ENCODE measurements at places on chromosomes 7 and 10.

- DNase-seq, result no peak
Measured at GRCh38 chr10:99285881-99286280, 43.3 kb upstream of the CNNM1 start.

- DNase-seq, result peak; percentile 67
Measured at GRCh38 chr10:6920072-6921019, 340.3 kb upstream of the PRKCQ start.

DNA sequence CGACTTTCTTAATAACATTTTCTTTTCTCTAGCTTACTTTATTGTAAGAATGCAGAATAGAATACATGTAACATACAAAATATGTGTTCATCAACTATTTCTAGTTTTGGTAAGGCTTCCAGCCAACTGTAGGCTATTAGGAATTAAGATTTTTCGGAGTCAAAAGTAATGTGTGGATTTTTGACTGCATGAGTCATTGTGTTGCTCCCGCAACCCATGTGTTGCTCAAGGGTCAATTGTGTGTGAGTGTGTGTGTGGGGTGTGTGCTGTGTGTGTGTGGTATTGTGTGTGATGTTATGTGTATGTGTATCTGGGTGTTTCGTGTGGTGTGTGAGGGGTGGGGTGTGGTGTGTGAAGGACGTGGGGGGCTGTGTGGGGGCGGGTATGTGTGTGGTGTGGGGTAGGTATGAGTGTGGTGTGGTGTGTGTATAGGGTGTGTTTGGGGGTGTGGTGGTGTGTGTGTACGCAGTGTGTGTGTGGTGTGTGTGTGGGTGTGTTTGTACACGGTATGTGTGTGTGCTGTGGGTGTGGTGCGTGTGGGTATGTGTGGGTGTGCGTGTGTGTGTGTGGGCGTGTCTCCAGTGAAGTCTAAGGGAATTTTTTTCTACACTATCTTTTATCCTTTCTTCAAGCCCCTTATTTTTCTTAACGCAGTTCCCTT is 60.5 kb downstream of the RSU1 start:
- no peak for DNase-seq

GRCh38 chr10:131961047-131961776 is 20.5 kb downstream of the BNIP3 start:
- no peak for DNase-seq

DNA sequence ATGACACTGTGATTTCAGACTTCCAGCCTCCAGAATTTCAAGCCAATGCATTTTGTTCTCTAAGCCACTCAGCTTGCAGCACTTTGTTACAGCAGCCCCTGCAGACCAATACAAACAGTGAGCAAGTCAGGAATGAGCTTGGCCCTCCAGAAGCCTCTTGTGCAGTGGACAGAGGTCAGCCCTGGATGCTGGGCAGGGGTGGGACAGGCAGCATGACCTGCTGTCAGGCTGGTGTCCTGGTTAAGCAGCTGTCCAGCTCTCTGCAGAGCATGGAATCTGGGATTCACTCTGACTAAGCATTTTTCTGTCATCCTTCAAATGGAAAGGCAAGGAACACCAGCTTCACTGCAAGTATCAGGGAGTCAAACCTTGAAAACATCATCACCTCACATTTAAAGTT is 85.5 kb upstream of the GDF10 start:
- DNase-seq, result no peak

DNA sequence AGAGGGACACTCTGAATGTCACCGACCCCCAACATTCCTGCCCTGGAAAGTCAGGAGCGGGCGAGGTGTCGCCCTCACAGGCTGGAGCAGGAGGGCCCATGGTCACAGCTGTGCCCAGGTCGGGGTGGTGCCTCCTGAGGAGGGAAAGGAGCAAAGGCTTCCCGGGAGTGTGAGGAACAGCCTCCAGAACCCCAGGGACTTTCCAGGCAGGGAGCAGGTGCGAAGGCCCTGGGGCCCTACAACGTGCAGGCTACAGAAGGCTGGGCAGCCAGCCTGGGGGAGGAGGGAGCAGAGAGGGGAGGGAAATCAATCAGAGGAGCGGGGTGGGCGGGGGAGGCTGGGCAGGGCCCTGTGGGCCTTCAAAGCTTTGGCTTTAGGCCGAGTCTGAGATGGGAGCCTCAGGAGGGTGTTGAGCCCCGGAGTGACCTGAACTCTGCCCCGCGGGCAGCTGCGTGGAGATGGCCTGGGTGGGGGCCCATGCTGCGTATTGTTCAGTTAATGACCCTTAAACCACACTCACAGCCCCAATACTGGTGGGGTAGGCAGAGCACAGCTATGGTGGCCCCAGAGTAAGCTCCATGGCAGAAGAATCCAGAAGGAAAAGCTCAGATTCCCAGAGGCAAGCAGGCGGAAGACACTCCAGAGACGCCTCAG is 44.2 kb upstream of the PPP2R2D start:
- DNase-seq, result no peak

DNA sequence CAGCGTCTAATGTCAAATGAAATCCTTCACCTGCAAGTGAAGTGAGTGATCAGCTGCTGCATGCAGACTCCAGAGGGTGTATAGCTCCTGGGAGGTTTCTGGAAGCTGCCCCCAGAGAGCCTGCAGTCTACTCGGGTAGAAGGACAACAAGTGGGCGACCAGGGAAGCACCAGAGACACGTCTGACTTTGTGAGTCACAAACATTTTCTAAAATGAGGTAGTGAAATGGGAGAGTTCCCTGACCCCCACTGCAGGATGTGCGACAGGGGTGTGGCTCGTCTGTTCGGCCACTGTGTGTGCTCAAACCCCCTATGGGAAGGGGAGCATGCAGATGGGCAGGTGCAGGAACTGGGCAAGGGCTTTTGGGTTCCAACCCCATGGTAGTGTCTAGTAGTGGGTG is 177.1 kb upstream of the PRKCQ start:
- no peak for DNase-seq

DNA sequence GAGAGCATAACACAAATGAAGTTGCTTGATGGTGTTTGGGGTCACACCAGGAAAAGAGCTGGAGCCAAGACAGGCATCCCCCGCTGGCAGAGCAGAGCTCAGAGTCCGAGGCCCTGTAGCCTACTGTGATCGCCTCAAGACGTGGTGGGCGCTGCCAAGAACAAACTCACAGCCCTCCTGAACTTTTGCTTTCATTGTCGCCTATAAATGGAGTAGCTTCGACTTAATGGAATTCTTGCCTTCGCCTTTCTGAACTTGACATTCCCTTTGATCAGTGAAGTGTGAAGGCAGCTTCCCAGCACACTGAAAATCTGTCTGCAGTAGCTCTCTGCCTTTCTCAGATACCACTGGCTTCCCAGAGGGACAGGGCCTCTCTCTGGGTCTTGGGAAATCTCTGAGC is 21.3 kb downstream of the CPXM2 start:
- DNase-seq, result no peak

DNA sequence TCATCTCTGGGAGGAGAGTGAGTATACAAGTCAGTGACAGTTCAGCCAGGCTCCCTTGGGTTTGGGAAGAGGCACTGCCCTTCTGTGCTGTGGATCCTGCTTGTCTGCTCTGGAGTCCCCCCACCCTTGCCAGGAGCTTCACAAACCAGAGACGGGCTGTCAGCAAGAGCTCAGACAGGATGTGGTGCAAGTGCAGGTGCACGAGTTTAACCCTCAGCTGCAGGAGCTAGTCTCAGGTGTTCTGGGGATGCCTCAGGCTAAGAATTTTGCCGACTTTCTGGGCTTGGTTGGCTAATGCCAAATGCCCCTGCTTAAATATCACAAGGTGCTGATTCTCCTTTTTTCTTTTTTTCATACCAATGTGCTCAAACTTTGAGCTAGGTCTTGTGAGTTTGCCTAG is 22.3 kb downstream of the ZNF783 start:
- no peak for DNase-seq

DNA sequence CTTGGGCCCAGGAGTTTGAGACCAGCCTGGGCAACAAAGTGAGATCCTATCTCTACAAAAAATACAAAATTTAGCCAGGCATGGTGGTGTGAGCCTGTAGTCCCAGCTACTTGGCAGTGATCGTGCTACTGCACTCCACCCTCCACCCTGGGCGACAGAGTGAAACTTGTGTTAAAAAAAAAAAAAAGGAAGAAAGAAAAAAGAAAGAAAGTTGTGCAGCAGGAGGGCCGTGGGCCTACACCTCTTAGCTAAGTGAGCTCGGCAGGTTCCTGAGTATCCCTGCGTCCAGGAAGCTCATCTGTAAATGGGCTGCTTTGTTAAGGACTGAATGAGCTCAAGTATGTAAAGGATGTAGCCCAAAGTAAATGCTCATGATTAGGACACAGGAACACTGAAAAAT is 155.0 kb downstream of the RNF216 start:
- DNase-seq, result no peak

DNA sequence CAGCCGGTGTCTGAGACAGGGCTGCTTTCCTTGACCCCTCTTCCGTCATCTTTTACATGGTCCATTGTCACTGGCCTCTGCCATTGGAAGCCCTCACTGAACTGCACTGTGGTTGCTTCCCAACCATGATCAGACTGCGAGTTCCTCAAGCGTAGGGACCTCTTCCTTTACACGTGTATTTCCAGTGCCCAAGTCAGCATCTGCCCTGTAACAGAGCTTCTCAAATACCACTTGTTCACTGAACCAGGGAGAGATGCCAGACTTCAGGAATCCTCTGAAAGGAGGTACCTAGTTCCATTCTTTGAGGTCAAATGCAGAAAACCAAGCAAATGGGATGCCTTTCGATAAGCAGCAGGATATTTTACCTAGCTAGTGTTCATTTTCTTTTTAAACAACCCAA is 145.1 kb downstream of the NRP1 start:
- no peak for DNase-seq

GRCh38 chr10:60942788-60943315 is 1.1 kb downstream of the RHOBTB1 start:
- DNase-seq, result no peak

DNA sequence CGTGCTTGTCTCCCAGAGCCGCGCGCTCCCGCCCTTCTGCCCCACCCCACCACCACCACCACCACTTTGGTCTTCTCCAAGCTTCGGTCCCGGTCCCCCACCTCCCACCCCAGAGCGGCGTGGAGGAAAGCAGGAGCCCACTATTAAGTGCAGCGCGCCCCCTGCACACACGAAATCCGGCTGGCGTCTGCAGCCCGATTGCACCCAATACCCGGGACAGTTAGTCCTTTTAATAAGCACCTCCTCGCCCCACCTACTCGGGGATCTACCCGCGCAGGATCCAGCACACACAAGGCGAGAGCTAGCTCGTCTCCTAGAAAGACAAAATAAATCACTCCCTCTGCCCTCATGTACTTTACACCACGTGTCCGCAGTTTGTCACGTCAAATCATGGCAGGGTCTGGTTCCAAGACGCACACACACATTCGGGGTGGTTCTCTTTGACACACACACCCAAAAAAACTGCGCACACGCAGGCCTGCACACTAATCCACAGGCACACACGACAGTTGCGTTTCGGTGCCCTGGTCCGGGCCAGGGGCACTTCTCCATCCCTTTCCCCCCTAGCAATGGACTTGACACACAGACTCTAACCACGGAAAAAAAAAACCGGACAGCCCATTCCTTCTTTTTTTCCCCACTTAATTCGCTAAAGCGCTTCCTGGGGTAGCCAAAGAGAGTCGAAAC is 1.6 kb downstream of the SFMBT2 start:
- DNase-seq, result no peak

- peak; percentile 61 for DNase-seq
Measured at GRCh38 chr7:154953006-154953684, 49.8 kb downstream of the PAXIP1 start.

GRCh38 chr10:4770801-4771553 is 55.0 kb upstream of the AKR1E2 start:
- DNase-seq, result no peak

DNA sequence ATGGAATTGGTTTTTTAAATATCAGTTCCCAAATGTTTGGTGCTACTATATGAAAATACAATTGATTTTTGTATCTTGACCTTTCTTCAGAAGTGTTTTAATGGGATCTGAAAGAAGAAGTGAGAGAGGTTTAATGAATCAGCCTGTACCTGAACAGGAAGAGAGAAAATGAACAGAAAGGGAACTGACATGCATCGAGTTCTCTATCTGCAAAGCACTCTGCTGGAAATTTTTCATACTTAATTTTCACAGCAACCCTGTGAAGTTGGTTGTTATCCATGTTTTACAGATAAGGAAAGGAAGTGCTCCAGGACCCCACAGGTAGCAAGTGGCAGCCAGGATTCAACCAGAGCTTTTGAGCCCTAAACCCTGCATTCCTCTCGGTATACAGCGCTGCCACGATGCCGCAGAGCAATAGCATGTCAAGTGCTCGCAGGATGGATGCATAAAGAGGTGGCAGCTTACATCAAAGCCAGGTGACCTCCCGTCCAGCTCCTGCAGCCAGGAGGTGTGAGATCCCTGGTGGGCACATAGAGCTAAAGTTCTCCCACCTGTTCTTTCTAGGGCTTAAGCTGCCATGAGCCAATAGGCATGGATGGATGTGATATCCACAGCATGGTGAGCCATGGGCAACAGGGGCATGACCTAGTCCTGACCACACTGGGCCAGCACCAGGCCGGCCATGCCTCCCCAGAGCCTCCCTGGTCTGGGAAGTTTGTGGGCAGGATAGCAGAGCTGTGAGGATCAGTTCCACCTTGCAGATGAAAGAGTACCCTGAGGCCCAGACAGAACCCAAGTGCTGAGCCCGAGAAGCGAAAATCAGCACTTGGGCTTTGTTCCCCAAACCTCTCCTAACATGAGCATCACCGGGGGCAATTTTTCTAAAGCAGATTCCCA is 57.2 kb downstream of the CALML3 start:
- DNase-seq, result no peak

DNA sequence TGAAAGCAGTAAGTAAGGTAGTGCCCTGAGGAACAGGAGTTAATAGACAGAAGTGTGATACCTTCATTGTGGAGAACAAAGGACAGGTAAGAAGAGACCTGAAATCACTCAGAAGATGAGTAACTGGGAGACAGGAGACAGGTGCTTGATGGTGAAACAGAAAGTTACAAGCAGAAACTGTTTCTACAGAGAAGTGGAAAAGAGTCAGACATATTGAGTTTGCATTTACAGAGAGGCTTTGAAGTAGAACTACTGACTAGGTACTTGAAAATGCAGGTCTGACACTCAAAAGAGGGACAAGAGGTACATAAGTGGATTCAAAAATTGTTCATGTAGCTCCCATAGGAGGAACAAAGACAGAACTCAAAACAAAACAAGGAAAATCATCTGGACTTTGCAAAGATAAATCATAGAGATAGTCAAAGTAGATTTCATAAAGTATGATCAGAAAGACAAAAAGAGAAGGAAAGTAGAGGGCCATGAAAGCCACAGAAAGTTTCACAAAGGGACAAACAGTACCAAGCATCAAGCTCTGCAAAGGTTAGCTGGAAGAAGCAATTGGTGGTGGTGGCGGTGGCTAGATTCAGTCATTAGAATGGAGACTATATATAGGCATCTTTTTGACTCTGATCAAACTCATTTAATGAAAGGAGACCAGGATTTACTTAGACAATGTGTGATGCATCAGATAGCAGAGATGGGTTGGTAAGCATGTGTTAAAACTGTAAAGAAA is 198.4 kb downstream of the PCLO start:
- DNase-seq, result no peak

- no peak for DNase-seq
Measured at GRCh38 chr7:140035400-140036223, 27.1 kb downstream of the PARP12 start.

GRCh38 chr7:128323459-128324367 is 20.0 kb downstream of the RBM28 start:
- no peak for DNase-seq
